SW480 (cell line): ENCODE measurements at places on chromosomes 3 and 15.
A peak's percentile ranks its signal among the peaks of the same experiment; 100 is the strongest.

GRCh38 chr15:81394603-81395002 is 20.6 kb upstream of the TMC3 start:
- DNase-seq: peak; percentile 18

DNA sequence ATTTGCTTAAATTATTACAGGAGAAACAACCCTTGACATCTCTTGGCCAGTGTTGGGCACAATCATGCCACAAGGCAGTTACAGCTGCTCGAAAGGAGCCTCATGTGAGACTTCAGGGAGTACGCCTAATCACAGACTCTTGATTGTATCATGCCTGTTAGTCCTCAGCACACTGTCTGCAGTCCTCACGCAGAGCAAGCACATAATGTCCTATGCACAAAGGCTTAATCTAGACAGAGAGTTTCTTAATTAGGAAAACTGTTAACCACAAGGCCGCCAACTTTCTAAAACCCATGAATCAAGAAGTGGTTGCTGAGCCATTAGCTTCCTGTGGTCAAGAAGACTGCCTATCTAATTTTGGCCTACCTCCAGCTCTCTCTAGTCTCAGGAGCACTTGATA is 172.0 kb downstream of the UNC13C start:
- no peak for DNase-seq

GRCh38 chr3:72482589-72483321 is 365.5 kb downstream of the SHQ1 start:
- peak; percentile 66 for DNase-seq

DNA sequence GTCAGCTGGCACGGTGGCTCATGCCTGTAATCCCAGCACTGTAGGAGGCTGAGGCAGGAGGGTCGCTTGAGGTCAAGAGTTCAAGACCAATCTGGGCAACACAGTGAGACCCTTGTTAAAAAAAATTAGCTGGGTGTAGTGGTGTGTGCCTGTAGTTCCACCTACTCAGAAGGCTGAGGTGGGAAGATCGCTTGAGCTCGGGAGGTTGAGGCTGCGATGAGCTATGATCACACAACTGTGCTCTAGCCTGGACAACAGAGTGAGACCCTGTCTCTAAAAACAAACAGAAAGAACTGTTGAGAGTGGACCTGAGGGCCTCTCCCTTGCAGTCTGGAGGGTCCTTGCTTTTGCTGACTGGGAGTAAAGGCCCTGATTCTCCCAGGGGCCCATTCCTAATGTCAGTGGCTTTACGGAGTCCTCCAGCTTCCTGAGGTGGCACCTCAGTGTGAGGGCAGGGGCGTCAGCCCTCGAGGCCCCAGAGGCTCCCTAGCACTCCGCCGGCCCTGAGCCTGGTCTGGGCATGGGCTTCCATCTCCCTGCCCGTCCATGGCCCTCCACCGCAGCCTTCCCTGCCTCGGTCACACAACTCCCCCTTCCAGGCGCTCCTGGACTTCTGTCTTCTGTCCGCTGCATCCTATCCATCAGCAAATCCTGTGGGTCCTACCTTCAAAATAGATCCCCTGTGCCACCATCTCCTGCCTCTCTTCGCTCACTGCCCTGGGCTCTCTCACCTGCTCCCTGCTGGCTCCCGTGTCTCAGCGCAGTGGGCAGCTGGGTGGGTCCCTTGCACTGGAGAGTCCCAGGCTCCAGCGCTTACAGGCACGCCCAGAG is 19.0 kb downstream of the FBLN2 start:
- no peak for DNase-seq

DNA sequence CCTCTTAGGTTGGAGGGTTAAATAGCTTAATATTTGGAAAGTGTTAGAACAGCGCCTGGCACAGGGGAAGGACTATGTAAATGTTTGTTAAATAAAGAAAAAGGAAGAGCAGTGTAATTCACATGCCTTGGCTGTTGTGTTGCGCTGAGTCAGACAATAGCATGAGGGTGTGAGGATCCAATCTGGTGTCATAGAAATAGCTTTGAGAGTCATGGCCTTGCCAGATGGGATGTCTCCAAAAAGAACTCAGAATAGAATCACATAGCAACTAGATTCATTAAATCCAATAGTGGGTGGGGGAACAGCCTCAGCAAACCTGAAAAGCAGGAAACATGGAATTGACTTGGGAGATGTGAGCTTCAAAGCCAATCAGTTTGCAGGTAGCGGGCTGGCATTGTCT is 3.9 kb upstream of the RBSN start:
- DNase-seq: no peak

GRCh38 chr3:72492240-72492639 is 356.0 kb downstream of the SHQ1 start:
- no peak for DNase-seq

DNA sequence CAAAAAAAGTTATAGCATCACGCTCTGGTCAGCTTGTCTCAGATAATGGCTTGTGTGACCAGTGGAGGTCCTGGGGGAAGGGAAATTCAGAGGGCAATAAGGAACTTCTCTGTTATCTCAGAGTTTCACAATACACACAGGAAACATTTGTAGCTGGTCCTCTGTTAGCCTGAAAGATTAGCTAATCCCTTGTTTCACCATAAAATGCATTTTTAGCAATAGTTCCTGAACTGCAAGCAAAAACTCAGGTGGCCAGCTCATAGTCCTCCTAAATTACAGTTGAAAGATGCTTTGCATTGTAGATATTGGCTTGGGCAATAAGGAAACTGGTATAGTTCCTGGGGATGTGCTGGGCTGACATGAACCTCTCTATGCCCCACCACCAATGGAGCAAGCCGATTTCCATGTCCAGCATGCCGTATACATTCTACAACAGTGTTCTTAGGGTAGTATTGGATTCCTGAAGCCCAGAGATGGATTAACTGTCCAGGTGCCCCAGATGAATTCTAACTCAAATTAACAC is 141.5 kb upstream of the TBL1XR1 start:
- DNase-seq: no peak

DNA sequence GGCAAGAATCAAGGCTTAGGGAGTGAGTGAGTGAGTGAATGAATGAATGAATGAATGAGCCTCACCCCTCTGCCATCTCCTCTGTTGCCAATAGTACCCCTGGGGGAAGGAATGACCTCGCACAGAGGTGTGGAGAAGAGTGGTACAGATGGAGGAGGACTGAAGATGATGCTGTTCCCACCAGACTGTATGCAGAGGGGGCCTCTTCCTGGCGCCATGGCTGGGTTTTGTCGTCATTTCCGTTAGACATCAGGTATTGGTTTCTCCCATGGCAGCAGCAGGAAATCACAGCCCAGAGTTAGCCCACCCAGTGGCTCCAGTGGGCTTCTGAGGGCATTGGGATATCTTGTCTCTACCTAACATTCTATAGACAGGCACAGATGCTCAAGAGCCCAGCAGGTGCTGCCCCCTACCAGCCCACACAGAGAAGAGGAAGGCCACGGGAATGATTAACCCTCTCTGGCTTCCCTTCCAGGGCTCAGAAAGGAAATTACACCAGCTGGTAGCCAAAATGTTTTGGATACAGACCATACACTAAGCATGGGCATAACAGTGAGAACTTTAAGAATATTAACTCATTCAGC is 109.8 kb upstream of the SLC6A11 start:
- DNase-seq: no peak

DNA sequence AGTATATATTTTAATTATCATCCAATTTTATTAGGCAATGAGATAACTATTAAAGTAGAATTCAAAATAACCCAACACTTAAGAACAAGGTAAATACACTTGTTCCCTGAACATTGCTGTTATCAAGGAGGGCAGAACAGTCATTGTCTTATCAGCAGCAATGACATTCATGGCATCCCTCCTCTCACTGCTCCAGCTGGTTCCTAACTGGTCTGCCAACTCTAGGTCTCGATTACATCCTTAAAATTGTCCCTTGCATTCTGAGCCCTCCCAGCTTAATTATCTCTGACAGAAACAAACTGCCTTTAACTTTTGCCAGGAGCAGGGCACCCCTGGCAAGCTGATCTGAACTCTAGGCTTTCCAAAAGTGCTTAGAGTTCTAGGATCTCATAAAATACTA is 14.0 kb upstream of the DYNC1LI1 start:
- DNase-seq: no peak

DNA sequence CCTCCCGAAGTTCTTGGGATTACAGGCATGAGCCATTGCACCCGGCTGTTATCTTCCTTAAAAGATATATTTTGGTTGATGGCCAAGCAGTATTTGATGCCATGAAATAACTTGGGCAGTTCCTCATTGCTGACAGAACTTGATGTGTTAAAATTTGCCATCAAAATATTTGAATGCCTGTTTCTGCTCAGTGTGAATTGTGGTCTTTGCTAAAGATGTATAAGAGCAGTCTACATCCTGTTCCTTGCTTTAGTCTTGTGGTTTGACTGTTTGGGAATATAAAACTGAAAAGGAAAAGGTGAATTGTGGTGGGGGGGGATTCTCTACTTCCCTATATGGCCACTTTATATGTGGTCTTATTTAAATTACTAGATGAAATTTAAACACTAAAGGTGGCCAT is 14.0 kb downstream of the TRIM71 start:
- DNase-seq: no peak

- DNase-seq: no peak
Observed at GRCh38 chr3:71505767-71506350, 77.7 kb downstream of the FOXP1 start.

GRCh38 chr3:4491855-4492207 is 1.3 kb upstream of the ITPR1 start:
- no peak for DNase-seq

GRCh38 chr3:73835945-73836344 is 211.2 kb upstream of the PDZRN3 start:
- no peak for DNase-seq

- DNase-seq: no peak
Observed at GRCh38 chr3:53553200-53553599, 58.8 kb downstream of the CACNA1D start.

GRCh38 chr3:60090548-60090947 is 1040.7 kb upstream of the CFAP20DC start:
- no peak for DNase-seq

DNA sequence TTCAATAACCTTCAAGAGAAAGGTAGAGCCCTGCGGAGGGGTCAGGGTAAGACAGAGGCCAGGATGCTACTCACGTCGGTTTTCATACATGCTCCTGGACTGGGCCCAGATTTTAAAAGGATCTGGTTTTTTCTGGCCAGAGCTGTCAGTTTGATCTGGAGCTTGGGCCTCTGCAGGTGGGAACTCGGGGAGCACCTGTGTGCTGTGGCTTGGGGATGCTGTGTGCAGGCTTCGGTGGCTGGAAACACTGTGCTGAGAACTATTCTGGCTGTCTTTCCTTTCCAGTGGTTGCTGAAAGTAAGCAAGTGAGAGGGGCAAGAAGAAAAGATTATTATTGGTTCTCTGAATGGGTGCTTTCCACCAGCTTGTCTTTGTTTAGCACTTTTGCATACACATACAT is 647.6 kb downstream of the MAGI1 start:
- no peak for DNase-seq

DNA sequence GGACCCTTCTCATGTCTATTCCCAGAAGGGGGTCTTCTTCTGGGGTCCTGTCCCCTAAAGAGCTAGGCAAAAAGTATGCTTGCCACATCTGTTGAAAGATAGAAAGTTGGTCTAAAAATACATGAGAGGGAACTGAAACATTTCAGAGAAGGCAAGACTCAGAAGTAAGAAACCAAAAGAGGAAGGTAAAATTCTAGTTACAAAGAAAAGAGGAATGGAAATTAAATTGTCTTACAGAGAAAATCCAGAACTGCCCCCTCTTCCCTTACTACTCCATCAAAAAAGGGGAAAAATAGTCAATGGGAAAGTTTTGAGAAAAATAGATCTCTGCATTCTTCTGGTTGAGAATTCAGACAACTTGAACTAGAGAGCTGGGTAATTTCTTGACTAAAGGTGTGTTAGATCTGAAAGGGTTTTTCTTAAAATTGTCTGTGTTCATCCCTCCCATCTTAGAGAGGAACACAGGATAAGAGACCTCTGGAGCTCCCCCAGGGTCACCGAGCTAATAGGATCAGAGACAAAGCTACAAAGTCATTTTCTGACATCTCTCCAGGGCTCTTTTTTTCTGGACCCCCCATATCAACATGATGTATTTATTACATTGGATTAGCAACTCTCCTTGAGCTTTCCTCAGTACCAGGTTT is 32.3 kb upstream of the CCR2 start:
- DNase-seq: no peak

DNA sequence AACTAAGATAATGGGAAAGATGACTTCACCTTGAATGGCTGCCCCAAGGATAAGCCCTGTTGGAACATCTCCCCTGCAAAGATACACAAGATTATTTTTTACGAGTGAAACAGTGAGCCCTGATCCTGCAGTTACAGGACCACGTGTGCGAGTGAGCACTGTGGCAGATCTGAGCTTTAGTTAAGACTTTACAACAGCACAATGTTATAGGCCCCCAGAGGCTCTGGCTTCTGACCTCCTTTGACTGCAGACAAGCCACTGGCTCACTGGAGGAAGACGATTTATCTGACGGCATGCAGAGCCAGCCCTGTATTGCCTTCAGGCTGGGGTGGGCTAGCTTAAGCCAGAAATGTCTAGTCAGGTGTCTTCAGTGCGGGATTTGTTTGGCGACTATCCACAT is 174.4 kb downstream of the ARRDC4 start:
- DNase-seq: no peak

DNA sequence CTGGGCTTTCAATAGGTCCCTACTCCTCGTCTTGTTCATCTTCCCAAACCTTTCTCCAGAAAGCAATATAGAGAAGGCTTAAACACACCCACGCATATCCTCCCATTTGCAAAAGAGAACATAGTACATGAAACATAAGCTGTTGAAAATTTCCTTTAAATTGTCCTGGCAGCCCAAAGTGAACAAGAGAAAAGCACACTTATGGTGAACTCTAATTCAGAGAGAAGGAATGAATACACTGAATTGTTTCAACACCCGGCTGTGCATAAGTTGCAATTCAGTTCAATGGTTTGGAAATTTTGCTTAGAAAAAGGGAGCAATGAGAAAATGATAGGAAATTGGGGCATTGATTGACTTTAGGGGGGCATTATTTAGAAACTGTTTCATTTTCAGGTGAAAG is 202.6 kb downstream of the TIGIT start:
- no peak for DNase-seq

DNA sequence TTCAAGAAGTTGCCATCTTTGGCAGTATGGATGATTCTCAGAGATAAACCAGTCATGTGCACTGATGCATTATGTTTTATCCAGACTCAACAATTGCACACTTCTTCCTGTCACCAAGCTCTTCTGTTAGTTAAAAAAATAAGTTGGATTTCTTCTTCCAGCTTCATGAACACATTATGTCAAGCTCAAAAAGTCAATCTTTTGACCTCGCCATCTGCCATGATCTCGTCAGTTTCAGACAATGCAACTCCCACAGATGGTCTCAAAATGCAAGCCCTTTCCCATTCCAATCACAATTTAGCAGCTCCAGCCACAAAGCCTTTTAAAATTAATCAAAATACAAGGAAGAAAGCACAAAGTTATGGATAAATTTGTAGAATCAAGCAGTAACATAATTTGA is 42.8 kb downstream of the TFDP2 start:
- DNase-seq: no peak

DNA sequence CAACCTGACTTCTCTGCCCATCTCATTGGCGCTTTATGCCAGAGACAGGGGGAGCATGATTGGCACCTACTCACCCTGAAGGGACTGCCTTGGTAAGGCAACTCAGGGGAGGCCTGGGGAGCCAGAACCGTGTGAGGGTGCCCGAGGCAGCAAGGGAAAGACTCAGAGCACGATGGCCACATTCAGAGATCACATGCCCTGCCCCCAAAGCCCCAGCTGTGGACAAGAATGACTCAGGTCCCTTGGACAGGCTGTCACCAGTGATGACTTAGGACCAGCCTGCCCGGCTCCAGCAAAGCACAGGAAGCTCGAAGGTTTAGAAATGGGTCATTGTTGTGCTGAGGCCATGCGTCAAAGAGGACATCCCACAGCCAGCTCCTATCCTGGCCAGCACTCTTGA is 49.1 kb upstream of the LIMD1 start:
- peak; percentile 40 for DNase-seq

- peak; percentile 36 for DNase-seq
Observed at GRCh38 chr15:70853973-70854665, at the start of gene LARP6. Gene LARP6, minus strand, starts transcription at chr15:70854157. Its CDS starts 69 bp downstream, at chr15:70854088.
